Hippocampal formation (tissue), 2 donors: ENCODE measurements at places on chromosomes 2 and 18.

DNA sequence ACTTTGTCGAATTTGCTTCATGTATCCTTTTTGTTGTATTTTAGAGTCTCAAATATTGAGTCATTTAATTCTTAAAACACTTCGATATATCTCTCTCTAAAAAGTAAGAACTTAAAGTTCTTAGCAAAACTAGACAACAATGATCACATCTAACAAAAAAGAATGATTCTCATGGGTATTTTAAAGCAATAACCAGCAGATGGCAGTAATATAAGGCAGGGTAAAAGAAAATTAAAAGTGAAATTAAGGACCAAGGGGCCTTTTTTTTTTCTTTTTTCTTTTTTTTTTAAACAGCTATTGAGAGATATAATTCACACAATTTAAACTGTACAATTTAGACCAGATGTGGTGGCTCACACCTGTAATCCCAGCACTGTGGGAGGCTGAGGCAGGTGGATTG is 9.9 kb upstream of the AOX1 start:
- no peak for DNase-seq

- DNase-seq, result no peak
Measured at GRCh38 chr2:67991456-67991855, 71.3 kb downstream of the C1D start.

- DNase-seq, result no peak
Measured at GRCh38 chr2:12498704-12499103, 218.0 kb upstream of the TRIB2 start.

GRCh38 chr18:48827291-48828193 is 123.2 kb downstream of the SMAD7 start:
- DNase-seq, result peak; percentile 19

DNA sequence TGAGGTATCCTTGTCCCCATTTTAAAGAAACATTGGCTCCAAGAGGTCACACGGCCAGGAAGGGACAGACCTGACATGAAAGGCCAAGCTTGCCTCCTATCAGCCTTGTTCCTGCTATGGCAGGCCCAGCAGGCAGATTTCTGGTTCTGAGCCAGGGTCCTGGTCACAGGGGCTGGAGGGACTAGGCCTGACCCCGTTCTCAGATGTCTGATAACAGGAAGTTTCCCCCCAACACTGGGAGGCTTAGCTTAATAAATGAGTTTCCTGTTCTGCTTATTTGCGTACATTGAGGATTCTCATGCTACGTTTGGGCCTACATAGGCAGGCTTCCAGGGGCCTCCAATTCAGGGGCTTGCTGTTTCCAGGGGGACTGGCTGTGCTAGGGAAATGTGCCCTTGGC is 107.8 kb upstream of the LTBP1 start:
- DNase-seq, result no peak
